ENCODE measurements at places on chromosomes 7 and 10.

GRCh38 chr7:107692501-107692900, 31.9 kb downstream of the SLC26A4 start:
- no peak for DNase-seq

GRCh38 chr10:118957443-118957825, 72.1 kb upstream of the NANOS1 start:
- DNase-seq = no peak

- no peak for DNase-seq
Observed at GRCh38 chr10:117980216-117980615, 66.5 kb downstream of the RAB11FIP2 start.

- no peak for DNase-seq
Observed at GRCh38 chr7:105336009-105336408, 52.7 kb downstream of the SRPK2 start.

GRCh38 chr7:29255906-29256692, 61.5 kb downstream of the CHN2 start:
- no peak for DNase-seq

- DNase-seq = peak; percentile 66
Observed at GRCh38 chr10:133260895-133261725, 15.6 kb downstream of the ADAM8 start.

GRCh38 chr7:132519936-132520335, 56.3 kb downstream of the PLXNA4 start:
- no peak for DNase-seq

DNA sequence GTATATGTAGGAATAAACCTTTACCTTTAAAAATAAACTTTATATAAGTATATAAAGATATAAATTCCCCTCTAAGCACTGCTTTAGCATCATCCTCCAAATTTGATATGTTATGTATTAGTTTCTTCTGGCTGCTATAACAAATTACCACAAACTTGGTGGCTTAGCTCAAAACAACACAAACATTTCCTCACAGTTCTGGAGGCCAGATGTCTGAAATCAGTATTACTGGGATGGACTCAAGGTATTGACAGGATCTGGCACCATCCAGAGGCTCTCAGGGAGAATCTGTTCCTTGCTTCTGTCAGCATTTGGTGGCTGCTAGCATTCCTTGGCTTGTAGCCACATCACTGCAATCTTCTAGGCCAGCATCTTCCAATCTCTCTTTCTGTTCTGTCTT, 6.7 kb upstream of the SCRN1 start:
- DNase-seq = no peak

- DNase-seq = no peak
Observed at GRCh38 chr10:119859420-119860258, 13.0 kb downstream of the MCMBP start.

GRCh38 chr10:63919575-63920279, 398.5 kb downstream of the REEP3 start:
- no peak for DNase-seq

GRCh38 chr10:36345175-36345533, 703.1 kb upstream of the FZD8 start:
- no peak for DNase-seq

DNA sequence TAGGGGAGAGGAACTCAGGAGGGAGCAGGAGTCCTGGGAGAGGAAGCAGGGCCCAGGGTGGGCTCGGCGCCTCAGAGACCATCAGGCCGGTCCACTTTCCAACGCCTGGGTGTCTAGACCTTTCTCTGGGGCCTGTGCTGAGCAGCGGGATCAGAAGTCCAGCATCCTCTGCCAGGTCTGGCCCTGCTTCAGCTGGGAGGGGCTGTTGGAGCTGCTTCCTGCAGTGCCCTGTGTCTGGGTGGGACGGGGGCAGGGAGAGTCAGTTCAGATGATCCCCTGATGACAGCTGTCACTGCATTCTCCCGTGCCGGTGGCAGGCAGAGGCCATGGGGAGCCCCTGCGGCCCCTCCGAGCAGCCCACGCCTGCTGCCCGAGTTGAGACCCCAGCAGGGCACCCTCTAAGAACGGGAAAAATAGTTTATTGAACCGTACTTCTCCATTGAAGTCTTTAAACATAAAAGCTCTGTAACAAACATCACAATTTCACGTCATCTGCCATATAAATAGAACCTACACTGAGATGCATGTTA, 23.3 kb downstream of the AP5Z1 start:
- DNase-seq = no peak

GRCh38 chr10:1309617-1310270, 253.6 kb downstream of the WDR37 start:
- no peak for DNase-seq

GRCh38 chr7:156050636-156051569, 238.6 kb upstream of the SHH start:
- no peak for DNase-seq

- DNase-seq = no peak
Observed at GRCh38 chr10:66882271-66882670, 43.6 kb upstream of the LRRTM3 start.

All from activated CD8-positive, alpha-beta memory T cell treated with anti-CD3 and anti-CD28 coated beads for 48 hours (primary cell).